ENCODE measurements at places on chromosomes 1 and 21.

DNA sequence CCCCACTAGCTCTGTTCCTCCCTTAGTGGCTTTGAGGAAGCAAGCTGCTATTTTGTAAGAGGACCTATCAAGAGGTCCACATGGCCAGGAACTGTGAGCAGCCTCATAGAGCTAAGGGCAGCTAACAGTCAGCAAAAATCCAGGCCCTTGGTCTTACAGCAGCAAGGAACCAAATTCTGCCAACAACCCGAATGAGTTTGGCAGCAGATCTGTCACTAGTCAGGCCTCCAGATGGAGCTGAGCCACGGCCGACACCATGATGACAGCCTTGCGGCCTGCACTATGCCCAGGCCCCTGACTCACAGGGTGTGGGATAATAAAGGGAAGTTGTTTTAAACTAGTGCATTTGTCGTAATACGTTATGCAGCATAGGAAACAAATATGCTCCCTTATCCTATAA, 28.0 kb upstream of the H3-3A start:
- no peak for DNase-seq

DNA sequence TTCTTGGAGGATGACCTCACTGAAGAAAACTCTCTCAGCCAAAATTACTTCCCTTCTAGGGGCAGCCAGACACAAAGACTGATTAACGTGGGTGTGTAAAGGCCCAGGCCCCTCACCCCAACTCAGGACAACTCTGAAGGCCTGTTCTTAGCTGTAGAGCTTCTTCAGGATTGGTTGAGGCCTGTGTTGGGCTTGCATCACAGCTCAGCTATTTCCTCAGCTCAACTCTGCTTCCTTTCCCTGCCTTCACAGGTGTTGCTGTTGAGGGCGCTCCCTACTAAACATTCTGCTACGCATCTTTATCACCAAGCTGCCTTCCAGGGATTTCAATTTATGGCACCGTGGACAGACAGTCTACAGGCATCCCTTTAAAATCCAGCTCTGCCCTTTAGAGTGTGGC, 36.8 kb downstream of the MAB21L3 start:
- no peak for DNase-seq

GRCh38 chr1:48120621-48121020, 101.9 kb upstream of the SLC5A9 start:
- DNase-seq: no peak

GRCh38 chr1:2083666-2084065, 33.5 kb downstream of the PRKCZ start:
- DNase-seq: no peak

GRCh38 chr1:91791103-91791502, 94.8 kb downstream of the TGFBR3 start:
- no peak for DNase-seq

- no peak for DNase-seq
Observed at GRCh38 chr21:41435706-41436105, 9.7 kb downstream of the MX1 start.

GRCh38 chr1:172959571-172959970, 91.2 kb downstream of the TNFSF18 start:
- DNase-seq: no peak

- DNase-seq: no peak
Observed at GRCh38 chr1:214927796-214928195, 154.7 kb upstream of the KCNK2 start.

GRCh38 chr1:60283690-60284089, 210.1 kb upstream of the C1orf87 start:
- DNase-seq: no peak

DNA sequence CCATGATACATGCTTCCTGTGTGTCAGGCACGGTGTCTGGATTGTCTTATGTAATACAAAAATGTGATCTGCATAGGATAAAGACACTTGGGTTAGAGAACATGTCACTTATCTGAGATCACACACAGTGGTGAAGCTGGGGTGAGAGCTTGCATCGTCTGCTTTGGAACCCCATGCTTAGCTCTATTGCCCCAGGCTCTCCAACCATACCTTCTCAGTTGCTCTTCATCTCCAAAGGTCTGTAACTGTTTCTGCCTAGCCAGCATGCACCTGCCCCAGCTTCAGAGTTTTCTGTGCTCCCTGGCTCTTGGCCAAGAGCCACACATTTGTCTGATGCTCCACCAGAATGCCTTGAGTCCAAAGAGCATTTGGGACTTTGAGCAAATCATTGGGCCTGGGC, 93.9 kb upstream of the COG2 start:
- no peak for DNase-seq

DNA sequence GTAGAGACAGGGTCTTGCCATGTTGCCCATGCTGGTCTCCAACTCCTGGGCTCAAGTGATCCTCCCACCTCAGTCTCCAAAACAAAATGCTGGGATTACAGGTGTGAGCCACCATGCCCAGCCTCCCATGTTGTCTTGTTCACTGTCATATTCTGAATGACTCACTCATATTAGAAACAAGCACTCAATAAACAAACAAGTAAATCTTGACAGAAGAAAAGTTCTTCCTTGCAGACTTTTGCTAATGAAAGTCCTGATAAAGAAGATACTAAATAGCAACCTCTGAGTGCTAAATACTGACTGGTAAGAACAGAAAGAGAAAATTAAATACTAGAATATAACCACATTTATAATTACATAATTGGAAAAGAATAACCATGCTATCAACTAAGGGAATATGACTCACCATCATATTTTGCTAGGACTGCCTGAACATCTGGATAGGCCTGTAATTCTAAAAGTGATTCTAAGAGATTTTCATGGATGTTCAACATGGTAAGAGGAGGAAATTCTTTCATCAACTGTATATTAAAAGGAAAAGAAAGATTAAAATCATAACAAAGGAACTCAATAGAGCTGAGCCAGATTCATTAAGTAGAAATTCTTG, 37.3 kb downstream of the ST7L start:
- no peak for DNase-seq

- DNase-seq: no peak
Observed at GRCh38 chr1:176791906-176792305, 328.9 kb downstream of the PAPPA2 start.

GRCh38 chr1:204872262-204872881, 1.7 kb downstream of the NFASC start:
- no peak for DNase-seq

DNA sequence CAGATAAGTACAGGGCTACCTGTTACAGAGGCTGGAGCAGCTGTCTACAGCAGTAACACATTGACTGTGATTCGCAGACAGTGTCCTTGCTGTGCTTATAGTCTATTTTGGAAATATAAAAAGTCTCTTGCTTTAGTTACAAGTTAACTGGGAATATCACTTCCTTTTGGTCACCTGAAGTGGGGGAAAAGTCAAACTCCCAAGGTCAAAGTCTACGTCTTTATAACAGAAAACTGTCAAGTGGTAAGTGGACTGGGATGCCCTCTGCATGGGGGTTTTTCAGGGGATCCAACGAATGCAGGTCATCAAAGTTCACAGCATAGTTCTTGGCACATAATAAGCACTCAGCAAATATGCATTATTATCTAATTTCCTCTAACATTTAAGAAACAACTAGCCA, 55.4 kb downstream of the FAM78B start:
- no peak for DNase-seq

- DNase-seq: no peak
Observed at GRCh38 chr1:88917321-88918025, 26.1 kb upstream of the GTF2B start.

DNA sequence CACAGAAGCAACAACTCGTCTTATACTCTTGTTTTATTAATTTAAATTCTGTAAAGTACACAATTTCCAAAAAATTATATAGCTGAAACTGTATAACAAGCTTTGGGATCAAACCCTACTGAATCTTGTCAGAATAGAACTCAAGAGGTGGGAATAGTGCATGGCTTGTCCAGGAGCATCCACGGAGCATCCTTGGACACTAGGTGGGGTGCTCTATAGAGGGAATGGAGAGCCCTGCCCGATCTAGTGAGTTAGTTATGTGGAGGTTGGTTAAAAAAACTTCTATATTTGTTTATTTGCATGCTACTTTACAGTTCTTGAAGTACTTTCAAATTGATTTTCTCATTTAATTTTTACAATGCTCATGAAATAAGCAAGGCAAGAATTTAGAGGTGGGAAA, 28.3 kb downstream of the ROR1 start:
- DNase-seq: no peak

- DNase-seq: no peak
Observed at GRCh38 chr1:236072001-236072400, 7.1 kb upstream of the NID1 start.

GRCh38 chr1:212470059-212470458, 37.3 kb downstream of the NENF start:
- DNase-seq: no peak

DNA sequence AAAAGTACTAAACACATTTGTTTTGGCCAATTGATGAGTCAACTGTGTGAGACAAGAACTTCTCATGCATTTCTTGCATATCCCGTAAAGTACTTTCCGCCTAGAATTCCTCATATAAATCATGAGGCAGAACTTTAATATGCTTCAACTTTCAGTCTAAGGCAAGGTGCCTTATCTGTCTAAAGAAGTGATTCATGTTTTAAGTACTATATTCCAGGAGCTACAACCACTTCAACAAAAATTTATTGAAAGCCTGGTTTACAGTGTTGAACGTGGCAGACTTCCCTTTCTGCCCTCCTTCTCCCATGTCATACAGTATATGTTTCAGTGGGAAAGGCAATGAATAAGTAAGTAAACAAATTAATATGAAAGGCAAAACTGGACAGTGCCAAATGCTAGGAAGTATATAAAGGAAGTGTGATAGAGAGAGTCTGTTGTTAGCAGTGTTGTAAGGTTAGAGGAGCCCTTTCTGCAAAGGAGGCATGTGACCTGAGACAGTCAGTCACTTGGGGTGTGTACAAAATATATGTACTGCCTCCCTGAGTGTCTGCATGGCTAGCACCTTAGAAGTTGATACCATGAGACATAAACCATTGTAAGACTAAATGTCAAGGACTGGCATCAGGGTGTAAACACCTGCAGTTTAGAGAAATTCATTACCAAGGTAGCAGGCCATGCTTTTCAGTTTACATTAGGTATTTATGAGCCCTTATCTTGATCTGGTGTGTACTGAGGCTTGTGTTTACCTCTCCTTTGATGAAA, 362.2 kb downstream of the SRGAP2C start:
- DNase-seq: no peak

GRCh38 chr1:208006258-208006920, 95.5 kb upstream of the CD34 start:
- DNase-seq: no peak

- no peak for DNase-seq
Observed at GRCh38 chr1:52306227-52307006, 59.6 kb downstream of the CC2D1B start.

- DNase-seq: no peak
Observed at GRCh38 chr21:41240040-41240439, 72.1 kb downstream of the BACE2 start.

- no peak for DNase-seq
Observed at GRCh38 chr1:194394676-194395075, 1208.3 kb upstream of the B3GALT2 start.

DNA sequence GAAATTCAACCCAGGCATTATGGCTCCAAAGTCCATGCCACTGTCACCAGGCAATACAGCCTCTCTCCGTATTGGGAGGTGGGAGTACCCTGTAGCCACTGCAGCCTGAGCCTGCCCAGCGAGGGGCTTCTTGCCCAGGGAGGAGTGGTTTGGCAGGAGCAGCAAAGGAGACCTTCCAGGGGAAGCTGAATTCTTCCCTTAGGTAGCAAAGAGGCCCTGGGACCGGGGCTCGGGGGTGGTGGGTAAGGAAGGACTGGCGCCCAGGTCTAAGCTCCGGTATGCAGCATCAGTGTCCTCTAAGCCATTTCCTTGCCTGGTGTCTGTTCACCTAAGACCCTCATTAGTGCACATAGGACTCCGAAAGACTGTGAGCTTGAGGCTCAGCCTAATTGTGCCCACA, 17.0 kb downstream of the TNNT2 start:
- DNase-seq: no peak

DNA sequence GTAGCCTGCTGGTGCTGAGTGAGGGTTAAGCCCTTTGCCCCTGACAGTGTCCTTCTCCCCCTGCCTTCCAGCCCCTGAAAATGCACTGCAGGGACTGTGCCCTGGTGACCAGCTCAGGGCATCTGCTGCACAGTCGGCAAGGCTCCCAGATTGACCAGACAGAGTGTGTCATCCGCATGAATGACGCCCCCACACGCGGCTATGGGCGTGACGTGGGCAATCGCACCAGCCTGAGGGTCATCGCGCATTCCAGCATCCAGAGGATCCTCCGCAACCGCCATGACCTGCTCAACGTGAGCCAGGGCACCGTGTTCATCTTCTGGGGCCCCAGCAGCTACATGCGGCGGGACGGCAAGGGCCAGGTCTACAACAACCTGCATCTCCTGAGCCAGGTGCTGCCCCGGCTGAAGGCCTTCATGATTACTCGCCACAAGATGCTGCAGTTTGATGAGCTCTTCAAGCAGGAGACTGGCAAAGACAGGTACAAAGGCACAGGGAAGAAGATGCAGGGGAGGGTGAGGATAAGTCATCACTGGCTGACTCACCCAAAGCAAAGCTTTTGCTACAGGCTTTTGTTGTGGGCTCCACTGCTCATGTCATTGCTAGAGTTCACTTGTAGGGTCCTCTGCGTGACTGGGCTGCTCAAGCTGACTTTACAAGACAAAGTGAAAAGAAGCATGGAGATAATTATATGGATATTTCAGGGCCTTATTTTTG, 174.9 kb downstream of the PIGK start:
- no peak for DNase-seq

DNA sequence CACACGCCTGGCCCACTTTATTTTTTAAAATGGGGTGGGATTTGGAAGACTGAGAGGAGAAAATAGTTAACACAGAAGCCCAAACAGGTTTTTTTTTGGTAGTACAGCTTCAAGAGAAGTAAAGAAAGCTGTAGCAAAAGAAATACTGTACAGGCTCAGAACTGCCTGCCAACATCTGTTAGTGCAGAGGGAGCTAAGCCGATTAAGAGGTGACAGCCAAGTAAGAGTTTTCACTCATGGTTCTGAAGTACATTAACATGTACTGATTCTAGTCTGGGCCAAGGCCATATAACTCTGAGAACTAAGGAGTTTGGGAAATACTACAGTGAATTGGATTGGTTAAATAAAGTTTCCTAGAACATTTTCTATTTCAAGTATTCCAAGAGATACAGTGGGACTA, 51.6 kb downstream of the EIF2B3 start:
- DNase-seq: no peak

DNA sequence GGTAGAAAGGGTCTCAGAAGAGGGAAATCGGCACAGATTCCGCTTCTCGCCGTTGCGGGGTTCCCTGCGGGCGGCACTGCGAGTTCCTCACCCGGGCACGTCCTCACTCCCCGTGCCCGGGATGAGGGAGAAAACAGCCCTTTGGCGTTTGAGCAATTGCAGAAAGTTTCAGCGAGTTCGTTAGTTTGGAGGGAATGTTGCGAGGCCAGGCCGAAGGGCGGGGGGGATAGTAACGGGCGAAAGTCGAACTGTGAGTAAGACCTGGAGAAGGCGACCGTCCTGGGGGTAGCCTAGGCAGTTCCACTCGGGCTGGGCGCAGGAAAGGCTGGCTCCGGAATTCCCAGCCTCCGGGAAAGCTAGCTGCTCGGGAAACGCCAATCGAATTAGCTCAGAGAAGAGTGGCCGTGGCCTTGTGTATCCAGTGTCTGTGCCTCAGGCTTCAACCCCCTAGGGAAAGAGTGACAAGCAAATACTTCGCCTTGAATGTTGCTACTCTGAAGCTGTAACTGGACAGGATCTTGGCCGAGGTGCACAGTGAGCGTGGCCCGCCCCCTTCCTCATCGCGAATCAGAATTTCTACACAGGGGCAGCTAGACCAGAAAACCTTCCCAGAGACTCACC, 787 bp downstream of the PTGFR start:
- DNase-seq: no peak

All from stimulated activated CD4-positive, alpha-beta T cell treated with anti-CD3 and anti-CD28 coated beads, Interleukin-1b, Interleukin-23, amount 100 ng/mL, for 24 hours (primary cell).